ENCODE measurements at places on chromosomes 4 and X.

GRCh38 chr4:167000141-167000852 is 234.0 kb downstream of the SPOCK3 start:
- no peak for DNase-seq

DNA sequence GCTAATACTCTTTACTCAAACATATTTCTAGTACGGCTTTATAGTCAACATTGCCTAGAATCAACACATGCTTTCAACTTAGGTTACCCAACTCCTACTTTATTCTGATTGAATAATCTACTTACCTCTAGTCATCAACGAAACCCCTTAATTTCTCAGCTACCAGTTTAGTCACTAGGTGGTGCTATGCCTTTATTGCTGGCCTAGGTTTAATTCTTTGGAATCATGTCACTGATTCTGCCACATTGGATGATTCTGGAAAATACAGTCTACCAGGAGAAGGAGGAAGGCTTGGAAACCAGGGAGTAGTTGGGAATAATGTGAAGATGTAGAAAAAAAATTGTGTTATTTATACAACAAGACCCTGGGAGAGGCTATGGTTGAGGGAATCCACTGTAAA is 167.7 kb downstream of the DCAF12L2 start:
- DNase-seq, result no peak

DNA sequence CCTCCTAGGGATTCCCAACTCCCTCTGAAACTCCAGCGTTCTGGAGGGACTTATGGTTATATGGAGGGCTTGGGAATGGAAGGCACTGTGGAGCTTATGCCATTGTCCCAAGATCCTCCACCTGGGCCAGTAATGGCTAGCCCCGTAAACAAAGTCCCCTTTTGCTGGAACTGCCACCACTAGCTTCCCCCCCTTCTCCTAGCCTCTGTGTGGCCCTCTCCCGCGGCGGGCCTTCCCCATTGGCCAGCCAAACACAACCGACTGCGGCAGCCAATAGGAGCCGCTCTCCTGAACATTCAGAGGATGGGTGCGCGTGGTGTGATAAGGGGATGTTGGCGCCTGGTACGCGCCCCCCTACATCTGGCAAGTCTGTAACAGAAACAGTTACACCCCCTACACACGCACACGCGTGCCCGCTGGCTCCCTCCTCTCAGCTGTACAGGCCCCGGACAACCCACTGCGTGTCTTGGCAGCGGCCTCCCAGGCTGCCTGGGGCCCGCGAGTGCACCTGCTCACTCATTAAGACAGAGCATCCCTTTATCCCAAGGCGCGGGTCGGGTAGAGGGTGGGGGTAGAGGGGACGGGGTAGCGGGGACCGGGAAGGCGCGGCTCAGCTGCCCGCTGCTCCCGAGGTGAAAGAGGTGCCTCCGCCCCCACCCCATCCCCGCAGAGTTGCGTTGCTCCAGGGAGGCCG is 863 bp upstream of the RAB33A start:
- DNase-seq, result no peak

GRCh38 chrX:13430136-13430827 is 110.4 kb upstream of the ATXN3L start:
- DNase-seq, result no peak

DNA sequence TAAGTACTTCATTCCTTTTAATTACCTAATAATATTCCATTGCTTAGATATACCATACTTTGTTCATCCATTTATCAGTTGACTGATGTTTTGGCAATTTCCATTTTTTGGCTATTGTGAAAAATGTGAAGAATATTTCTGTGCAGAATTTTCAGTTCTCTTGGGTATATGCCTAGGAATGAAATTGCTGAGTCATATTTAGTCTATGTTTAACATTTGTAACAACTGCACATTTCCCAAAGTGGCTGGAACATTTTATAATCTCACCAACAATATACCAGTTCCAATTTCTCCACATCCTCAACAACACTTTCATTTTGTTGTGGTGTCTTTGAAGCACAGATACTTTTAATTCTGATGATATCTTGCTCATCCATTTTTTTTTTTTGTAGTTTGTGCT is 215.5 kb downstream of the PDGFC start:
- no peak for DNase-seq

GRCh38 chr4:86891762-86892635 is at the start of gene C4orf36:
TSS of gene C4orf36 (minus strand) at chr4:86892422. CDS start at chr4:86891520, 902 bp downstream.
- no peak for DNase-seq

DNA sequence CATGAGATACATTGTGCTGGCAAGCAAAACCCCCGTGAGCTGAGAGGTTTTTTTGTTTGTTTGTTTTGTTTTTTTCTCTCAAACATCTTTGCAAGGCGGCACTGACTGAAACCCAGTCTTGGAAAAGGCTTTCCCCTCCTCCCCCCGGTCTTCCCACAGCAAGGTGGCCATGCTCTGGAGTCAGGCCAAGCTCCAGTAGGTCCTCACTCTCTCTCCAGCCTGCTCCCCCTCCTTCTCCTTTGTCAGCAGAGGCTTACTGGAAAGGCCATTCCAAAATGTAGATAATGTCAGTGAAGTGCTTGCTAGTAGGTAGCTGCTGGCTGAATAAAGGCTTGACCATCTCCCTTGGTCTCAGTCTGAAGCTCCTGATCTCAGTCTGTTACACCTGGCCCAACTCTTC is 32.6 kb downstream of the FRMPD3 start:
- no peak for DNase-seq

DNA sequence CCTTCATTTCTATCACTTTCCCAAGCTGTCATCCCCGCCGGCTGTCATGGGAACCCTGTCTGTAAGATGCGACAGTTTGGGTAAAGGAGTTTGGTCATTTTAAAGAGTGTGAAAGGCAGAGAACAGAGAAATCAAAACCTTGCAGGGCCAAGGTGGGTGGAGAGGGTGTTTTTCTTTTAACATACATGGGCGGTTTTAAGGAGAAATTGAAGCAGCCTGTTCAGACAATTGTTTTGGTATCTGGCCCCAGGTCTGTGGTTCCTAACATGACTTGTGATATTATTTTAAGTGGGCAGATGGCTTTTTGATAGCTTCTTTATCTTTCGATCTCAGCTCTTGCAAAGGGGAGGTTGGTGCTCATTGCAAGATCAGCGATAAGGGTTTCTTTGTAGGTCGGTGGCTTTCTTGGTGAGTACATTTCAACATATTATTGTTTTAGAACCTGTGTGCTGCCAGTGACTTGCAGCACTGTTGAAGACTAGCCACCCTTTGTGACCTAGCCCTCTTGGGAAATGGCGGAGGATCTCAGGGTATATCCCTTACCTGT is 3.7 kb downstream of the PPP1R3F start:
- no peak for DNase-seq

DNA sequence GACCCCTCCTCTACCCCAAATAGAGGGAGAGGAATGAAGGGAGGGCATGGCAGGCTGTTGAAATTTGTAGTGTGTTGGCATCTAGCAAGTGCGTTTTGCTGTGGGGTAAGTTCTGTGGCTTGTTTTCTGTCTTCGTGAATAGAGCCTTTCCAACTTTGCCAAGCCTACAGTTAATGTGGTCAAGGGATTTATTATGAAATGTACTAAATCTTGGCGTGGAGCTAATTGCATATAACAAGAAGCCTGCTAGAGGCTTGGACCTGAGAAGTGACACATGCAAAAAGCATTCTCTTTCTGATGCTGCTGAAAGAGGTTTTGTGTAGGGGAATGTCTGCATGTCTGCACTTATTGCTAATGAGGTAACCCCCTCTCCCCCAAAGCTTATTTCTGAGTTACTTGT is 132.2 kb downstream of the BMPR1B start:
- no peak for DNase-seq

DNA sequence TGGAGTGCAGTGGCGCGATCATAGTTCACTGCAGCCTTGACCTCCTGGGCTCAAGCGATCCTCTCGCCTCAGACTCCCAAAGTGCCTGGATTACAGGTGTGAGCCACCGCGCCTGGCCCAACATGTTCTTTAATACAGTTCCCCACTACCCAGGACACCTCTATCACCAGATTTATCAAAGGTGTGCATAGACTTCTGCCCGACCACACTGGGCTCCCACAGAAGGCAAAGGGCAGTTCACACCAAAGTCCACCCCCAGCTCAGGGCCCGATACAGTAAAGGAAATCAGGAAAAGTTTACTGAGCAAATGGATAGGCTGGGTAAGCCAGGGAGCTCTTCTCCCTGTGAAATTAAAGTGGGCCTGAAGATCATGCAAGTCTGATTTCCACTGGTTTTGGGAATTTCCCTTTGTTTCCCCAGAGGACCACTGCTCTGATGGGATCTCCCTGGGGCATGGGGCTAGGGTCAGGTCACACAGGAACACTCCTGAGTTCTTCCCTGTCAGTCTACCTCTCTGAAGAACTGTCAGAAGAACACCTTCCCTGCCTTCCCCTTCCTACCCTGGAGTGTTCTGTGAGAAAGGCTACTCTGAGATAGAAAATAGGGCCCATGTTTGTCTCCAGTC is 17.7 kb upstream of the PIM2 start:
- DNase-seq, result no peak

DNA sequence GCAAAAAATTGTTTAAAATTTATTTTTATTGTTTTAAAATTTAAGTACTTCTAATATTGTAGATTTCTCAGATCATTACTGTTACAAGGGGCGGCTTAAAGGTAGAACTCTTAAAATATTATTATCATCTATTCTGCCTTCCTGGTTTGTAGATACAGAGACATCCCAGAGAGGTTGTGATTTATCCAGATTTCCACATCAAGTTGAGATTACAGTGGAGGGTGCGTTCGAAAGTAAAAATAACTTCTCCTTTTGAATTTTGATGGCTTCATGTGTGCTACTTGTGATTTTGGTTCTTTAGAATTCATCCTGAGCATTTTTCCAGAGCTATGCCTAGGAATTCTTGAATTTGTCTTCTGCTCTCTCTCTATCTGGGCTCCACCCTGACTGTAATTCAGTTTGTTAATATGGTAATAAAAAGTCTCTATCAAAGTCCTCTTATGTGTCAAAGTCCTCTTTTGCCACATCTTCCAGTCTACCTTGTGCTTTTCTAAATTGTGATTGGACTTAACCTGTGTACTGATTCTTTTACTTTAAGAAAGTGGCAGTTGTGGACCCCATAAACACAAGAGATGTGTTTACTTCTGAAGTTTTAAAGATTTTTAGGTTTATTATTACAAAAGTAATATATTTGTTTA is 37.2 kb downstream of the CLCN3 start:
- no peak for DNase-seq

GRCh38 chr4:6191448-6192130 is 8.8 kb downstream of the JAKMIP1 start:
- DNase-seq, result no peak

DNA sequence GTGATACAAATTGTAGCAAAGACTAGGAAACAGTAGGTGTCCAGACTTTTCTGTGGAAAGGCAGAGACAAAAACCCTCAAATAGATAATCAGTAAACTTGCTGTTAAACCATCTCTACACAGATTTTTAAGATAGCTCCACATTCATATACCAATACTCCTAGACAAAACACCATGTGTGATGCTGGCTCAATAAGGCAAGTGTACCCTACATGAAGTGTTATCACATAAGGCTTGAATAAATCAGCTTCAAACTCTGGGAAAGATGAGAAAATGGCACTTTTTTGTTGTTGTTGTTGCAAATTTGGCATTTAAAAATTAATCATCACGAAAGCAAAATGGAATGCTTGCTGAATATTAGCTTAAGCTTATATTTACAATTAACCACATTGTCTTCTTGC is 45.1 kb downstream of the DRD5 start:
- DNase-seq, result no peak

DNA sequence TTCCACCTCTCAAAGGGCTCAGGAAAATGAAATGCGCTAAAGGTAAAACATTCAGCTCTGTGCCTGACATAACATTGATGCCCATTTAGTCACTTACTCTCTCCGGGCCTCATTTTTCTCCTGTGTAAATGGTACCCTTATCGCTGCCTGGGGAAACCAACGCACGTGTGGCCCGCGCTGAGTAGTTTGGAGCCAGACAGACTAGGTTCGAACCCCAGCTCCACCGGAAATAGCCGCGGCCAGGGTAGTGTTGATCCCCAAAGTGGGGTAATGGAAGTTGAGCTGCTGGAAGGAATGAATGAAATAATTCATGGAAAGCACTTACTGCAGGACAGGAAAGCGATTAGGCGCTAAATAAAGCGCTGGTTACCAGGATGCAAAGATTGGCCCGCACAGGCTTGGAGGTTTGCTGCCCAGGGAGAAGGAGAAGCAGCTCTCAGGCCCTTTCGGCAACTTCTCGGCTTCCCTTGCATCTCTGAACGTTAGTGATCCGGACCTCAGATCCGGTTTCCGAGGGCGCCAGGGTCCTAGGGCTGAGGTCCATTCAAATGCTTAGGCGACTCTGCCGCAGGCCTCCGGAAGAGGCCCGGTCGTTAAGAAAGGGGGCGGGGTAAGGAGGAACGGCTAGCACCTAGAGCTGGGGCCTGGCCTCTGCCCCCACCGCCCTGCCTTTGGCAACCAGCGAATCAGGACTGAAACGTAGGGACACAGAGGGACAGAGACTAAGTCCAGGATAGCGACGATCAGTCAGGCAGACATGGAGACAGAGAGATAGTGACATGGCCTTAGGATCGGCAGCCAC is 13.3 kb downstream of the NKX3-2 start:
- DNase-seq, result no peak

DNA sequence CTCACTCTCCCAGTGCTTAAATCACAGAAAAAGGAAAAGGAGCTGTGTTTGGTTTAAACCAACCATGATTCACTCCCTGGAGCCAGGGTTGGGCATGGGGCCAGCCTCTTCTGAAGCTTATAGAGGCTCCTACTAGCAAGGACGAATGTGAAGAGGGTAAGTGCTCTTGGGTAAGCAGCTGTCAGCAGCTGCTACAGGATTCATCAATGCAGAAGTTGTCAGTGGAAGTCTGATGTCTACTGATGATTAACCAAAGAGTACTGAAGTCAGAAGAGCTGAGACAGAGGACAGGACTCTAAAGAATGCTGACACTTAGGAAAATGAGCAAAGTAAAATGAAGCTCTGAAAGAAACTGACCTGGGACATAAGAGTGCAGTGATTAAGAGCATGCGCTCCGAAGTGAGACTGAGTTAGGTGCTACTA is 32.7 kb upstream of the JADE1 start:
- no peak for DNase-seq

GRCh38 chr4:186765673-186766546 is 42.3 kb upstream of the FAT1 start:
- DNase-seq, result no peak

DNA sequence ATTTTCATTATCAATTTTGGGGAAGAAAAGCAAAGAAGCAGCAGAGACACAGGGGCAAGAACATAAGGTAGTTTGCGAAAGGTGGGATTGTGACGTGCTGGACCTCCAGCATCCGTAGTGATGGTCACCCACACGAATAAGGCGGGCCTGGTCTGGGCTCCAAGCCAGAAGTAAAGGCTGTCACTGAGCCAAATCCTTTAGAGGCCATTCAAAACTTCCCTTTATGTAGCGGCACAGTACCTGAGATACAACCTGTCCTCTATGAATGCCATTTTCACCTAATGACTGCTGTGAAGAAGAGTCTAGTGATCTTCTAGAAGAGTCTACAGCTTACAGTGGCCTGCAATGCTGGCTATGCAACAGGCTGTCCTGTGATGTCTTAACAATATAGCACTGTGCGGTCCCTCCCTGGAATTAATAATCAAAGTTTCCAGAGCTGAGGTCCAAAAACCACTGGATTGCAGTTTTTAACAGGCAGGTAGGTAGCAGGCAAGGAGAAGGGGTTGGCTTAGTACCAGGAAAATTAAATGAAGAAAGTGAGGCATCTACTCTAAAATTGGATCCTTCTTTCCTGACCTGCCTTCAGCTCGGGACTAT is 56.2 kb downstream of the TRIML1 start:
- no peak for DNase-seq
